ENCODE measurements at places on chromosomes 6 and 20. TPM values are rescaled to one million over a fixed set of nuclear protein-coding genes. Genes with fewer than 3 reads are reported as not detected.

KCNK5 gene
- total RNA-seq = 0.16 TPM

EMILIN3 gene
- 7.6 TPM for total RNA-seq

CLDN20 gene
- total RNA-seq = not detected

OPRM1 gene
- not detected for total RNA-seq

ZC2HC1B gene
- not detected for total RNA-seq

TEAD3 gene
- total RNA-seq = 32.2 TPM

SIRPG gene
- total RNA-seq = not detected

KCNB1 gene
- not detected for total RNA-seq

GRIK2 gene
- 1.1 TPM for total RNA-seq

Measured in mesangial cell (primary cell).